ENCODE measurements at places on chromosomes 11 and 22.

- DNase-seq = no peak
Observed at GRCh38 chr11:119759747-119760412, 30.9 kb upstream of the NECTIN1 start.

DNA sequence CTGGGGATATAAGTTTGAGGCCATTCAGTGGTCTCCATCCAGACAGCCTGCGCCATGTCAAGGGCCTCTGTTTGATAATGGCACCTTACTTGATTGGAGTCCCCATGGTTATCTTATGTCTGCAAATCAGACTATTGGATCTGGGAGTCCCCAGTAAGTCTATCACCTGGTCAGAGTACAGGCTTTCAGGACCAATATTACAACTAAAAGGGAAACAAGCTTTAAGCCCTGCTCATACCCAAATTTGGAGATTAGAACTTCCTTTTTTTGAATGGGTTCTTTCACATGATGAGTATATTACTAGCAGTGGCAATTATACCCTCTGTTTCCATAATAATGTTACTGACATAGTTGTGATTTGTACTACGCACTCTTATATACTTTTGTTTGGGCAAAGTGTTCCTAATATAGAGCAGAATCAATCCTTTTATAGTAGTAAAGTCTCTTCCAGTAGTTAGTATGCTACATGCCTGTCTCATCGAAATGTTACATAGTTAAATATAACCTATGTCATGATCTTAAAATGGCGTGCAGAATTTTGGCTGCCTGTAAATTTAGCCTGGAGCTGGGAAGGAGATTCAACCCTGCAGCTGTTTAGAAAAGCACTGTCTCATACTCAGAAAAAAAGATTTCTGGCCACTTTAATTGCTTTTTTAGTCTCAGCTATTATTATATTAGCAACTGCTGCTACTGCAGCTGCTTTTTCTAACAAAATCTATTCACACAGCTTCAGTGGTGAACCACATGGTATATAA lies 4.9 kb downstream of the MS4A15 start:
- DNase-seq = no peak

GRCh38 chr11:1777737-1778136 lies 14.0 kb upstream of the CTSD start:
- no peak for DNase-seq

GRCh38 chr11:26806219-26806618 lies 84.4 kb upstream of the SLC5A12 start:
- DNase-seq = no peak

DNA sequence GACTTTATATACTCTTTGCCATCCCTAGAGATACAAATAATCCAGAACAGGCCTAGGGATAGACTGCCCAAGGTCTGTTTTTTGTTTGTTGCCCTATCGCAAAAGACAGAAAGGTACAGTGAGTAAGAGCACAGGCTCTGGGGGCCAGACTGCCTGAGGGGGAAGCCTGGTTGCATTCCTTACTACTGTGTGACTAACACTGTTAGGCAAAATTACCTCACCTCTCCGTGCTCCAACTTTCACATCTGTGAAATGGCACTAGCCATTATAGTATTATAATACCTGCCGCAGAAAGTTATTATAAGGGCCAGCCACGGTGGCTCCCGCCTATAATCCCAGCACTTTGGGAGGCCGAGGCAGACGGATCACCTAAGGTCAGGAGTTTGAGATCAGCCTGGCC lies 14.5 kb downstream of the SLC35F2 start:
- no peak for DNase-seq

GRCh38 chr11:117834838-117835443 lies 10.4 kb upstream of the FXYD2 start:
- DNase-seq = no peak

DNA sequence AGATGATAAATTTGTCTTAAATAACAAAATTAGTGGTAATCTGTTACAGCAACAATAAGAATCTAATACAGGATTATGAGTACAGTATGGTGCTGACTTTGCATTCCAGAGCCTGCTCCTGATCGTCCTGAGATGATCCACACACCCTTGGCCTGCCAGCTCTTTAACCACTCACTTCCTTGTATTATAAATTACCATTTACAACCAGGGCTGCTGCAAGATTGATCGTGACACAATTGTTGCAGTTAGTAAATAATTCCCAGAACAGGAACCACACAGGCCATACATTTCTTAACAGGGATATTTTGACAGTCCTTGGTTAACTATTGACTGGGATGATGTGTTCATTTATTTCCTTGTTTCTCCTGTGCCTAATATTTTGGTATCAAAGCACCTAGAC lies 3.8 kb upstream of the CBLIF start:
- no peak for DNase-seq

GRCh38 chr11:107592231-107592590 lies 1.3 kb downstream of the ELMOD1 start:
- DNase-seq = no peak

- no peak for DNase-seq
Observed at GRCh38 chr22:37496651-37497050, 10.5 kb upstream of the MFNG start.

GRCh38 chr11:35484435-35484834 lies 41.0 kb downstream of the PAMR1 start:
- no peak for DNase-seq

- no peak for DNase-seq
Observed at GRCh38 chr11:47924184-47924691, 56.1 kb upstream of the PTPRJ start.

GRCh38 chr11:61109671-61110070 lies 7.4 kb downstream of the CD5 start:
- no peak for DNase-seq

DNA sequence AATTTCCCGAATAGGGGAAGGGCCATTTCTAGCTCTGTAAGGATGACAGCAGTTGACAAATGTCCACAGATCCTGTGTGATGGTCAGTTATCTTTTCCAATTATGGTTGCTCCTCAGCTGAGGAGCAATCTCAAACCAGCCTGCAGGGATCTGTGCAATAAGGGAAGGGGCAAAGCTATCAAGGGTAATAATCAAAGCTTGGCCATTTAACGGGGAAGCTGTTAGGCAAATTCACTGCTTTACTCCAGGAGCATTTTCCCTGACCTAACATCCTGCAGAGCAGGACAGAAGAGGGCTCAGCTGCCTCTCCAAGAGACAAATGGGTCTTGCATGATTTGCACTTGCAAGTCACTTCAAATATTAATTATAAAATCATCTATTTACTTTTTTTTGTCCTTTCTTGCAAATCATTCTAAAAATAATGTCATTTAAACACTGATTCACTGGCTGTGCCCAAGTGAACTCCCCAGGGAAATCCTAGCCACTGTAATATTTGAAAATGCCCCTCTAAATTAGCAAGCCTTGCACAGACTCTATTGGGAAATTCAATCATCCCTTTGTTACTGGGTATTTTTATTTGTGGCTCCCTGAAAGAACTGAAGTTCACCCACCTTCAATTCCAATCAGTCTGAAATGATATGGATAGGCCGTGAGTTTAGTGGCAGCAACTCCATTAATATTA lies 1256.7 kb downstream of the LRRC4C start:
- DNase-seq = no peak

DNA sequence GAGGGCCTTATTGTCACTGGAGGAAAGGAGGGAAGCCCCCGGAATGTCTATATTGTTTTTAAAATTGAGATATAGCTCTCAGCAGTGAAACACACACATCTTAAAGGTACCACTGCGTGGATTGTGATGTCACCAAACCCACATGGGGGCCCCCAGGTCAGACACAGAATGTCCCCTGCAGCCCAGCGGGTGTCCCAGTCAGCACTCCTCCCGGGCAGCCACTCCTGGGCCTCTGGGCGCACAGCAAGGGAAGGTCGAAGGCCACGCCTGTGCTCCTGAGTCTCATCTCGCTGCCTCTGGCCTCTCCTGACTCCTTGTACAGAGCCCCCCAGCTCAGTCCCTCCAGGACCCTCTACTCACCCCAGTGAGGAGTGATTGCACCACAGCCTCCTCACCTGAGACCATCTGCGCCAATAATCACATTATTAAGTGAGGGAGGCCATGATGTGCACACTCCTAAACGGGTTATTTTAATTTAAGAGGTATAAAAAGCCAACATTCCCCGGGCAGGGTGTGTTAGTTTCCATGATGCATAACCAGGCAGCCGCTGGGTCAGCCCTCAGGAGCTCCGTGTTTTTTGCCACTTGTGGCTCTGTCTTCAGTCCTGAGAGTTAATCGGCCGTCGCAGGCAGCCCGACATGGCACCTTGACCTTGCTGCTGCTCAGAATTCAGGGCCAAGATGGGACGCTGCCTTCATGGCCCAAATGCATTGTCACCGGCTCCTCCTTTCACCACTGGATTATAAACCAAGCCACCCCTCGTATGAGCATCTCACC lies 1089.3 kb downstream of the BRD1 start:
- DNase-seq = no peak

GRCh38 chr11:10328314-10329098 lies 23.6 kb downstream of the ADM start:
- no peak for DNase-seq

DNA sequence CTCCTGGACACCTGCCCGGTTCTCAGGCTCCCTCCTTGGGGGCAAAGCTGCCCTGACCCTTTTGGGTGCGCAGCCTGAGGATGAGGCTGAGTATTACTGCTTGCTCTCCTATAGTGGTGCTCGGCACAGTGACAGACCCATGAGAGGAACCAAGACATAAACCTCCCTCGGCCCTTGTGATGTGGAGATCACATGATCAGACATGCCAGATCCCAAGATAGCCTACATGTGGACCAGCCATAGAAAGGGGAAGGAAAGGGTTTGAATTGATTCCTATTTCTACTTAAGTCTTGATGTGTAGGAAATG lies 125.3 kb downstream of the VPREB1 start:
- no peak for DNase-seq

- DNase-seq = no peak
Observed at GRCh38 chr11:84140386-84141169, 854.4 kb upstream of the CCDC90B start.

GRCh38 chr22:47032091-47032943 lies 269.9 kb downstream of the TBC1D22A start:
- DNase-seq = no peak

DNA sequence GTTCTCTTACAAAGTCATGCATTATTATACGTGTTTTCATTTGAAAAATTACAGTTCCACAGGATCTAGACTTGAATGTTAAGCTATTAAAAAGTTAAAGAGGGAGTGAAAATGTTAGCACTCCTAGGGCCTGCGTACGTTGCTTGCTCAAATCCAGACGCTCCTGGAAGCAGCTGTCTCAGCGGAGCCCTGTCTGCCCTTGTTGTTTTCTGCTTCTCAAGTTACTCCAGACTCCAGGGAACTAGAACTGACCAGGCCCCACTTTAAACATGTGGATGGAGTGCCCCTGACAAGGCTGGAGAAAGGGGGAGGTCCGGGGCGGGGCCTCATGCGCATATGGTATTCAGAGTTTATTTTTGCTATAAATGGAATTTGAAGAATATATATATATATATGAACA lies 9.6 kb downstream of the PARVB start:
- DNase-seq = no peak

DNA sequence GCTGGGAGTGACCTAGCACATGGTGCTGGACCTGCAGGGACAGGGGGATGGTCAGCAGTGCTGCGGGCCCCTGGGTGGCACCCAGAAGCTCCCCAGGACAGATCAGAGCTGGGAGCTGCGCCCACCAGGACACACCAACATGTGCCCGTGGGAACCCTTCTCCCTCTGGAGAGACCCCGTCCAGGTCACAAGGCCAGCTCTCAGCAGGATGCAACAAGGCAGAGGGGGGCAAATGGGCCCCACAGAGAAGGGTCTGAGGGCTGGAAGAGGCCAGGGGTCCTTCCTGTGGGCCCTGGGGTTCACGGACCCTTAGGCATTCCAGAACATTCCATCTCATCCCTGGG lies 6.2 kb downstream of the DUSP8 start:
- no peak for DNase-seq

DNA sequence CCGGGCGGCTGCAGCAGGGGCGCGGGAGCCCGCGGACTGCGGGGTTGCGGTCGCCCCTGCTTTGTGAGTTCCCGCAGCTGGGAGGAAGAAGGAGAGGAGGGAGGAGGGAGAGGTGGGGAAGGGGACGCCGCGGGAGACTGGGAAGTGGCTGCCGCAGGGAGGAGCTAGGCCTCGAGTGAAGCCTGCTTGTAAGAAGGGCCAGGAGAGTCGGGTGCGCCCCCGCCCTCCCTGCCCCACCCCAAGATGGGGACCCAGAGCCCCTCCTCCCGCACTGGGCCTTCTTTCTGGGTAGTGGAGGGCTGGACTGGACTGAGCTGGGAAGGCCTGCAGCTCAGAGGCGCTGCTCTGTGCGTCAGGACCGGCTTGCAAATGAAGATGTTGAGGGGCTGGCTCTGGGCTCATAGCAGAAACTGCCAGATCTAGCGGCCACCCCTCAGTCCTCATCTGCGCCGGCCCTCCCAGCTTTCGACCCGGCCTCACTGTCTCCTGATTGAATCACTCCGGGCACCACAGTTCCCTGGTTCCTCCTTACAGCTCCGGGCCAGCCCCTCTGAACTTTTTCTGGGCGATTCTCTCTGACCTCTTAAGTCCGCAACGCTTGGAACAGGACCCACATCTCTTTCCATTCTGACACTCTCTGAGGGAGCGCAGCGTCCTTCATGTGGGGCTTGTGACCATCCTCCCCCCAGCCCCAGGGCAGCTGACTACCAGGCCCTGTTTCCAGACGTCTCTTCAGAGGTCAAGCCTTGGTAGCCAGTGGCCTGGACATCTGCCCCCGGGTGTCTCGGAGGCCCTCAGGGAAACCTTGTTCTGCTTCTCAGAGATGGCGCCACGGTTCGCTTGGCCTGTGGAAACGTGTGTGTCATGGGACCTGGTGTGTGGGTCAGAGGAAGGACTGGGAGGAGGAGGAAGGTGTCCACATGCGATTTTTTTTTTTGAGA lies 21.9 kb downstream of the SERPINH1 start:
- no peak for DNase-seq
